Anterior cingulate cortex (tissue), 58 donors: ENCODE measurements at places on chromosomes 4 and X.

DNA sequence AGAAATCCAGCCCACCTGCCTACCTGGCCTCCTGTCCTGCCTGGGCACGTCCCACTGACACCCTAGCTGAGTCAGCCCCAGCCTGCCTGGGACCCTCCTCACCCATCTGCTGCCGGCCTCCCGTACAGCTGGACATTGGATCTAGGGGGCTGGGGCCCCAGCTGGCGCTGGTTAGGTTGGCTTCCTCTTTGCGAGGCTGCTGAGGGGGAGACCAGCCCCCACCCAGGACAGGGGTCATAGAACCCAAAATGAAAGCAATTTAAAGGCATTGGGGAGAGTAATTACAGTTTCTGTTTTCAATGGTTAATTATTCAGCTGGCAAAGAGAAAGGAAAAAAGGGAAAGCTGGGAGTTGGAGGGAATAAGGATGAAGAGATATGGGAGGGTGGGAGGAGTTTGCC is 15.8 kb downstream of the EFNB1 start:
- no peak for DNase-seq

GRCh38 chr4:186557061-186557460 is 1.7 kb upstream of the MTNR1A start:
- DNase-seq, result no peak

GRCh38 chr4:84651499-84651898 is 68.6 kb downstream of the CDS1 start:
- DNase-seq, result no peak

DNA sequence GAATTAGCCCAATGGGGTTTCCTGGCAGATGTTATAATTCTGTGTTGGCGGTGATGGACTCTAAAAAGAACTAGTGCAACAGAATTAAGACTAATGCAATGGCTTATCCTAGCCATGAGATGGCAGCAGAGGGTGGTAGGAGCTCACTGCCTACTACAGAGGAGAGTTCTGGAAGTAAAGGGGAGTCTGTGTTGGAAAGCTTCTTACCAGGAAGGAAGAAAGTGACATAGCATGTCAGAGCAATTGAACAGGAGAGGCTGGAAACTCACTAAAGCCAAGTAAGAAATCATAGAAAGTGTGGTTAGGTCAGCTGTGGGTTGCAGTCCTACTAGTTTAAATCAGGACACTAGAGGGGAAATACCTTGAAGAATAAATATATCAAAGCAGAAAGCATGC is 6.3 kb upstream of the TRPC5OS start:
- no peak for DNase-seq

GRCh38 chr4:189767941-189768340 is 172.7 kb upstream of the FRG1 start:
- no peak for DNase-seq

DNA sequence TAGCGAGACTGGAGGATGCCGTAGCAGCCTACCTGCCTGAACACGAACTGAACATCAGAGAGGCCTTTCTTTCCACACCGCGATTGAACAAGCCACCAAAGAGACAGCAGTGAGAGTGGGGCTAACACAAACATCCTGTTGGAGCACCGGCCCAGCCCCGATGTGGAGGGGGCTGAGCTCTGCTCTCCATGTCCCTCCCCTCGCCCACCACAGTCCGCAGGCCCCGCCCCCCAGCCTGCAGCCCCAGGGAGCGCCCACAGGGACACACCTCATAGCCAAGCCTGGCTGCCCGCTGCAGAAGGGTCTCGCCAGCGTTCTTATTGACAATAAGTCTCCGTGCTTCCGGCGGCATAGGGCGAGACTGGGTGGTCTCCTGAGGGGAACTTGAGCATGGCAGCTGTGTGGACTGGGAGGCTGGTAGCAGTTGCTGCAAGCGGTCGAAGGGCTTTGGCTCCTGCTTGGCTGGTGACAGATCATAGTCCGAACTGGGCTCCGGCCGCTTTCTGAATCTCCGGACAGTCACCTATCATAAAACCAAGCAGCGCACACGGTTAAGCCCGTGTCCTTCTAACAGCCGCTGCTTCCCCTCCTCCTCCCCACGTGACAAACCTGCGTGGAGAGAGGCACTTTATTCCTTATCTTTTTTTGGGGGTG is 35.8 kb downstream of the BCOR start:
- DNase-seq, result no peak

GRCh38 chrX:55129361-55129760 is 40.5 kb downstream of the PAGE2 start:
- DNase-seq, result no peak

- peak; percentile 6 for DNase-seq
Observed at GRCh38 chrX:7925867-7926472, 1.2 kb downstream of the PNPLA4 start.

GRCh38 chr4:99156992-99157391 is 12.9 kb upstream of the ADH4 start:
- DNase-seq, result no peak

DNA sequence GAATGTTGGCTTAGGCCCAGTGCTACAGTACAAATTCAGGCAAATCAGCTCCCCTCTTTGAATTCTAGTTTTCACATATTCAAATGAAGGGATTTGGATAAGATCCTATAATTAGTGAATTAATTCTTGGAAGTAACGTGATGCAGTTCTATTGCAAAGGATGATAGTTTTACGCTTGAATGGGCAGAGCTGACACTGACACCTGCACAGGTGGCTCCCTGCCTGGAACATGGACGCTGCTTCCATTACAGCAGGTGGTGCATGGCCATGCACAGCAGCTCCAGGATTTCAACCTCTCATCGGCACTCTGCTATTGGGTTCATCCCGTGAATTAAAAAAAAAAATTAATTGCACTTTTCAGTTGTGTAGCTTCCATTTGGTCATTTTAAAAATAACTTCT is 28.4 kb upstream of the RPS6KA6 start:
- no peak for DNase-seq

- no peak for DNase-seq
Observed at GRCh38 chrX:1313788-1314187, 22.8 kb upstream of the IL3RA start.

GRCh38 chr4:8247047-8247930 is 22.3 kb upstream of the HTRA3 start:
- no peak for DNase-seq

GRCh38 chr4:165359506-165359905 is 19.3 kb upstream of the CPE start:
- DNase-seq, result no peak

DNA sequence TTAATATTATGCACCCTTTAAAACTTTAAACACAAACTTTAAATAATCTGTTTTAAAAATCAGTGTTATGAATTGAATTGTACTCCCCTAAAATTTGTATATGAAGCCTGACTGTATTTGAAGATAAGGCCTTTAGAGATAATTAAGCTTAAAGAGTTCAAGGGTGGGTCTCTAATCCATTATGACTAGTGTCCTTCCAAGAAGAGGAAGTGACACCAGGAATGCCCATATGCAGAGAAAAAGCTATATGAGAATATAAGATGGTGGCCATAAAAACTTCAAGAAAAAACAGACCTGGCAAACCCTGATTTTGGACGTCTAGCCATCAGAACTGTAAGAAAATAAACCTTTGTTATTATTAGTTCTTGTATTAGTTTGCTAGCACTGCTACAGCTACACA is 29.0 kb downstream of the UGT2A2 start:
- DNase-seq, result no peak

DNA sequence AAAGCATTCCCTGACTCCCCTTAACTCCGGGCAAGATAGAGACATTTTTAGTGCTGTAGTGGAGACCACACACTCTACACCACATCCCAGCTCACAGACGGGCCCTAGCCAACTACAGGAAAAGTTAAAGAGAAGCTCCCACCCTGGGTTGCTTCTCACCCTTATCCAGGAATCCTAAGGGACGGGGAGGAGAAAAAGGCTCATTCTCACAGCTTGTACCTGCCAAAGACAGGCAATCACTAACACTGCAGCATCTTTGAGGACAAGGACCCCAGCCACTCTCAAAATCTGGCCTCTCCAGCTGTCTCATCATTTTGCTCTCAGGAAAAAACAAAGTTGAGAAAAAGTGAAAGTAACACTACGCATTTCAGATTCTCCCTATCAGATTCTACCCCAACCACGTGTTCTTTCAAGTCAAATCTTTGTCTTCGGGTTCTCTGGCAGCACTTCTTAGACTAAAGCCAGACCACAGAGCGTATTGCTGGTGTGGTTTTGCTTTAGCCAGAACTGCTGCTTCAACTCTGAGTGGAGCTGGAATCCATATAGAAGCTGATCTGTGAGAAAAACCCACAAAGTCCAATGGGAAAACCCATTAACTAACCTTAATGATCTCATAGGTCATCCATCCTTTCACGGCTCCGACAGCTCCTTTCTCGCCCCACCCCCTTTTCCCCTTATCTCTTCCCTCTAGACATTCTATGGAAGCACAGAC is 605.9 kb upstream of the DIPK2B start:
- no peak for DNase-seq

DNA sequence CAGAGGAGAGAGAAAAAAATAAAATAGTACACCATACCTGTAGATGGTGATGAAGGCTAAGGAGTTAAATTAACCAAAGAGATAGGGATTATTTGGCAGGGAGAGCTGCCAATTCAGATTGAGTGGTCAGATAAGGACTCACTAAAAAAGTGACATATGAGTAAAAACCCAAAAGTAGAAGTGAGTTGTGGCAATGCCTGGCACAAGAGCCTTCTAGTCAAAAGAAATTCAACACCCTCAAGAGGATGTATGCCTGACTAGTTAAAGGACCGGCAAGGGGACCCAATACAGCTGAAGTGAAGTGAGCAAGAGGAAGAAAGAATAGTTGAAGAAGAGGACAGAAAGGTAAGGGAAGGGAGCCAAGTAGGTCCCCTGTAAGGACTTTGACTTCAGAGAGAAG is 34.9 kb downstream of the ELF2 start:
- DNase-seq, result no peak

DNA sequence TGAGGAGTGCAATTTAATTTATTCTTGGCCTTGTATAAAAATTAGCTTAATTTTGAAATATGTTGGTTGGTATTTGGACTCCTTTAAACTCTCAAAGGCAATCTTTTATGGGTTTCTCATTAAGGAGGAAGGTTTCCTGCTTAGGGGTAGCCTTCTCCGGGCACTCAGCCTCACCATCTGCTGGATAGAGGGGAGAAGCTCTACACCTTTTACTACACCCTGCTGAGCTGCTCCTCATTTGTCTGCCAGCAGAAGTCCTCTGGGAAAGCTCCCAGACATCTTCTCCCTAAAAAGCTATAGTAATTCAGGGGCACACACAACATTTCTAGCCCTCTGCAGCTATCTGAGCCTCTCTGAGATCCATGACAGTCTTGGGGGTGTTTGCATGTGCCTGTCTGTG is 179.1 kb downstream of the SOWAHB start:
- no peak for DNase-seq

- DNase-seq, result no peak
Observed at GRCh38 chr4:73868206-73869129, 725 bp upstream of the CXCL1 start.

DNA sequence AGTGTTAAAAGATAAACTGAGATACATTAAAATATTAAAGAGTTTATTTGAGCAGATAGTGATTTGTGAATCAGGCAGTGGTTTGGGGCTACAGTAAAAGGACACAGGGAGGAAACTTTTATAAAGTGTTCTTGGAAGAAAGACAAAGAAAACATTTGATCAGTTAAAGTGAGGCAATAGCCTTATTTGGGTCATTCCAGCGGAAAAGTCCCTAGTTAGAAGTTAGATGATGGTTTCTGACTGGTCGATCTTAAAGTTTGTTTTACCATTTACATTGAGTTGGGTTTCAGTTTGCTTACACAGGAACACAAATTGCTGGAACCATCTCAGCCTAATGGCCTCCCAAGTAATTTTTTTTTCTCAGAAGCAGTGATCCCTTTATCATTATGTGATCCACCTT is 69.7 kb downstream of the PPP1R2C start:
- no peak for DNase-seq

GRCh38 chrX:119647089-119647488 is 40.9 kb upstream of the NKRF start:
- DNase-seq, result no peak

DNA sequence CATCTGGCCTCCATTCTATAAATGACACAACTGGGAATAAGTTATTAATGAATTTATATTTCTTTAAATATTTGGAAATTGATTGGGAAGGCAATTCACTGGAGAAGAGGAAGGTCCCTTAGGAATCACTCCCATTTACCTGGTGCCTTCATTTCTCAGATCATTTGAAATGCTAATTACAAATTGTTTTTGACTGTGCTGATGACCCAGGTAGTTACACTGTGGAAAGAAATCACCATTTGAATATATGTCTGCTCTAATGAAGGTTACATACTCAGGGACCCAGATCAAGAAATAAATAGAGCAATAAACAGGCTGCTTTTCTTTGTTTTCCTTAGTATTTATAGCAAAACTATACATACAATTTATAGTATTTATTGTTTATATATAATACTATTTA is 1759.1 kb downstream of the ARAP2 start:
- no peak for DNase-seq

GRCh38 chrX:103839404-103839803 is 7.3 kb upstream of the RAB9B start:
- no peak for DNase-seq

- no peak for DNase-seq
Observed at GRCh38 chrX:2691543-2692220, 587 bp downstream of the CD99 start.

DNA sequence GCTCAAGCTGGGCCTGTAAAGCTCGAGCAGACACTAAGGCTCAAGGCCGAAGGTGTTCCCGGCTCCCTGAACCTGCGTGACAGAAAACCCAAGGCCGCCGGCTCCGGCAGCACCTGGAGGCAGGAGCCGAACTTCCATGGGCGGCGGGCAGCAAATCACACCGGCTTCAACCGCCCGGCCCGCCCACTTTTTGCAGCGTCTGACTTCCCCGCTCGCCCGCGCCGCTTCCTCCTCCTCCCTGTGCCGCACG is 940 bp upstream of the NSD2 start:
- peak; percentile 50 for DNase-seq

GRCh38 chr4:5127556-5127955 is 76.3 kb downstream of the STK32B start:
- DNase-seq, result no peak

GRCh38 chr4:1378559-1379231 is 27.5 kb downstream of the NKX1-1 start:
- DNase-seq, result no peak

DNA sequence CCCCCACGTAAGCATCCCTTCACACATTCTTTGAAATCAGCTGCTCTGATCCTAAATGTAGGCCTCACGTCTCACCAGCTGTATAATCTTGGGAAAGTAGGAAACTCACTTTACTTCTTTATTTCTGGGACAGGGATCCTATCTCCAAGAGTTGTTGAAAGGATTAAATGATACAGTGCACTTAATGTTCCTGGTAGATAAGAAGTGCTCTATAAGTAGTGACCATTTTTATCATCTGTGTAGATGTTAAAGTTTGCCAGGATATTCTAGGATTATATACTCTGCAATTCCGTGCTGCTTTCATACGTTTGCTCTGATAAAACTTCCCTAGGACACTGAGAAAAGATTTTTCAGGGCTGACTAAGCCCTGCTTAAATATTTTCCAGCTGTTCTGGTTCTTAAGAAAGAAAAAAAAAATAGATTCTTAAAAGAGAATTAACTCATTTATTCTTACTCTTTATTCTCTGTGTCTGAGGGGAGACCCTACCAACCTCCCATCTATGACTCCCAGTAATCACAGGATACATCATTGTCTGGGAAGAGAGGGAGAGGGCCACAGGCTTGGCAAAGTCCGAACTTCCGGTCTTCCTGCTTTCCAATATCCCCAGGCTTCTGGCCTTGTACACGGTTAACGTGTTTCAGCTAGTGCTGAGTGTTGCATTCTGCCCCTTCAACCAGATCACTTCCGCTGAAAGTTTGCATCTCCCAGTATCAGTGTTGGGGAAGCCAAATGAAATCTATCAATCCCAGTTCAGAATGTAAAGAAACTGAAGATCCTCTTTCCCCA is 269.2 kb downstream of the TRIML1 start:
- DNase-seq, result no peak
